NCI-H1092 treated with DMSO at 0.1 percent for 48 hours (cell line): ENCODE measurements at places on chromosomes 13 and 19.

GRCh38 chr13:110419381-110419791 lies 112.3 kb downstream of the COL4A2 start:
- DNase-seq, result no peak

DNA sequence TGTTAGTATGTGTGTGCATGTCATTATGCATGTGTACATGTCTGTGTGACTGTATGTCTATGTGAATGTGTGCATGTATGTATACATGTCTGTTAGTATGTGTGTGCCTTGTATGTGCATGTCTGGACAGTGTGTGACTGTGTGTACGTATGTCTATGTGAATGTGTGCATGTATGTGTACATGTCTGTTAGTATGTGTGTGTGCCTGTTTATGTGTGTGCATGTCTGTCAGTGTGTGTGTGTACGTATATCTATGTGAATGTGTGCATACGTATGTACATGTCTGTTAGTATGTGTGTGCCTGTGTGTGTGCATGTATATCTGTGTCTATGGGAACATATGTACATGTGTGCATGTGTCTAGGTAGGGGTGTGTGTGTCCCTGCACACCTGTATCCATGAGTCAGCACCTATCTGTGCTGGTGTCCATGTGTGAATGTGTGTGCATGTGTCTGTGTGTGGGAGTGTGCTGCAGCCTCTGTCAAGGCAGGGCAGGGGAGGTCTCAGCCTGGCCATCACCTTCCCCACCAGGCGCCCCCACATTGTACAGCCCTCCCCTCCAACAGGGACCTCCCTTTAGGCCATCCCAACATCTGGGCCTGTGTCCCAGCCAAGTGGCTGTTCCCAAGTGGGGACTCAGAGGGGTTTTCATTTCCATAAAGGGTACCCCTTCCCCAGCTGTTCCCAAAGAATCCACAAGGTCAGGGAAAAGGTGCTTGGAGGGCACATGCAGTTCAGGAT lies 4.4 kb downstream of the GAS6 start:
- no peak for DNase-seq

- DNase-seq, result no peak
Measured at GRCh38 chr13:45500492-45501174, 35.9 kb downstream of the COG3 start.

GRCh38 chr13:24060993-24061392 lies 99.5 kb upstream of the SPATA13 start:
- DNase-seq, result no peak

DNA sequence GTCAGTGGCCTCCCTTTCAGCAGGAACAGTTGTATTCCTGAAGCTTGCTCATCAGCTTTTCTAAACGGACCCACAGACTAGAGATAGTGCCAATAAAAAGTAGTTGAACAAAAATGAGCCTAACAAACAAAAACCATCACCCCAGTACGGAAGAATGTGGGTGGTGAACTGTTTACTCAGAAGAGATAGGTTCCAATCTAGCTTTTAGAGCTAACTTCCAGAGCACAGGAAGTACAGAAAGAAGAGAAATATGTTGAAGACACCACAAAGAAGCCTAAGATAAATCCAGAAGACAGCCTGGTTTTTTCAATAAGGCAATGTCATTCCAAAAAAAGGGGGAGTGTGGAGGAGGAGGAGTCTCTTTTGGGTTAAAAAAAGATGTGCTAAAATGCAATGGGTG lies 2.8 kb upstream of the LMO7 start:
- no peak for DNase-seq

DNA sequence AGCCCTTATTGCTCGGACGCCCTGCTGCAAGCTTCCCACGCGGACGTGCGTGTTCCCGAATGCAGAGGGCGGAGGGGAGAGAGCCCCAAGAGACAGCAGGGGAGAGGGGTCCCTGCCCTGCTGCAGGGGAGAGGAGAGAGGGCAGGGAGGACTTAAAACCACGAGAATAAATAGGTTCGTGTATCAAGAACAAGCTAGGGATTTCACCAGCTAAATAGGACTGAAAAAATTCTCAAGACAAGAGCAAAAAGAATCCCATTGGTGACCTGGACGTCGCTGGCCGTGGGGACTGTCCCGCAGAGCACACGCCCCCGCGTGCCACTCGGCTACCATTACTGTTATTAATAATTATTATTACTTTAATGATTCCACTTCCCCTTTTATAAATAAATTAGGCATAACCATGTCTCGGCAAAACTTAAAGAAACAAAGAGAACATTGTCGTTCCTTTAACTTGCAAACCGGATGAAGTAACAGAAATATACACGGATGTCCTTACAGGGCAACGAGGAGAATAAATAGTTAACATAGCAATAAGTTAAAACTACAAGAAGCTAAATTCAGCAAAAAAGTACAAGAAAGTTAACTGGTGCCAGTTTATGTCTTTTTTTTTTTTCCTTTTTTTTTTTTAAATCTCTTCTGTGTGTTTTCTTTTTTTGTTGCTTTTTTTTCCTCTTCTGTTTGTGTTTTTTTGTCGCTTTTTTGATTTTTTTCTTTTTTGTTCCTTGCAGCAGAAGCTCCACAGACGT lies 16.6 kb downstream of the PRKCSH start:
- no peak for DNase-seq

- DNase-seq, result no peak
Measured at GRCh38 chr19:15371786-15372380, 7.7 kb downstream of the AKAP8 start.

DNA sequence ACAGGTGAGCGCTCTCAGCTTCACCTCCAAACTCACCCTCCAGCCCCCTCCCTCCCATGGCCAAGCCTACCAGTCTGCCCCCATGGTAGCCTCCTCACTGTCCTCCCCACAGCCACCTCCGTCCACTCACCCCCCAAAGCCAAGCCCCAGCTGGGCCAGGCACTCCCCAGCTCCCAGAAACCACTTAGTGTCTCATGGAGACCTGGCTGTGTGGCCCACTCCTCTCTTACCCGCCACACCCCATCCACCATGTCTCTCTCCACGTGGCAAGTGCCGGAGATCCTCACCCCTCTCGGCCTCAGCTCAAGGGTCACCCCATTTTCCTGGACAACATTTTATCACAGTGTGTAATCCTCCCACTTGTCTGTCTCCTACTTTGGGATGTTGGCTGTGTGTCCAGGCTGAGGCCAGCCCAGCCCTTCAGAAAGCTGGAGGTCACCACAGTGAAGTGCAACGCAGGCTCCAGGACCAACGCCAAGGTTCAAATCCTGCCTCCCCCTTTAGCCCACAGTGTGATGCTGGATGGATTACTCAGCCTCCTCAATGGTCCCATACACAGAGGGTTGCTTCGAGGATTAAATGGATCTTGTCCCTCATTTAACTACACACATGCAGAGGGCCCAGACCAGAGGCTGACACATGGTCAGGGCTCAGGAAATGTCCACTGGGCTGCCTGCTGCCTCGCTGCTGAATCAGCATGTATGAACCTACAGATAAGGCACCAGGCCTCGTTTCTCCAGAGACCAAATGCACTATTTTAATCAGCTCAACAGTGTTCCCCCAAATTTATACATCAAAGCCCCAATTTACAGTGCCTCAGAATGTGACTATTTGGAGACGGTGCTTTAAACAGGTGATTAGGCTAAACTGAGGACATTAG lies 71.3 kb downstream of the CEBPG start:
- DNase-seq, result no peak

GRCh38 chr13:110835721-110836604 lies 78.9 kb downstream of the ANKRD10 start:
- DNase-seq, result no peak

GRCh38 chr13:24574847-24575246 lies 62.3 kb upstream of the PARP4 start:
- no peak for DNase-seq

DNA sequence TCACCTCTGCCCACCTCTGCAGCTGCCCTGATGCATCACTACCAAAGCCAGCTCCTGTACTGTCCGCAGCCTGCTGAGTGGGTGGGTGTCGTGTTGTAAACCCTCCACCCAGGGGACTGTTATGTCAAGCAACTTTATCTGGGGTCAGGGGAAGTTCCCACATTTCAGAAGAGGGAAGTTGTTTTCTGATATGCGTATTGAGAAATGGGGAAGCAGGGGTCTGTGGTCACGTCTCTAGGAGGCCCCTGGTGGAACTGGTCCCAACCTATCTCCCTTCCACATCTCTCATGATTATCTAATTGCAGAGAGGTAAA lies 31.2 kb downstream of the CLEC17A start:
- DNase-seq, result no peak

- DNase-seq, result no peak
Measured at GRCh38 chr19:6516018-6516658, 14.0 kb upstream of the TUBB4A start.

DNA sequence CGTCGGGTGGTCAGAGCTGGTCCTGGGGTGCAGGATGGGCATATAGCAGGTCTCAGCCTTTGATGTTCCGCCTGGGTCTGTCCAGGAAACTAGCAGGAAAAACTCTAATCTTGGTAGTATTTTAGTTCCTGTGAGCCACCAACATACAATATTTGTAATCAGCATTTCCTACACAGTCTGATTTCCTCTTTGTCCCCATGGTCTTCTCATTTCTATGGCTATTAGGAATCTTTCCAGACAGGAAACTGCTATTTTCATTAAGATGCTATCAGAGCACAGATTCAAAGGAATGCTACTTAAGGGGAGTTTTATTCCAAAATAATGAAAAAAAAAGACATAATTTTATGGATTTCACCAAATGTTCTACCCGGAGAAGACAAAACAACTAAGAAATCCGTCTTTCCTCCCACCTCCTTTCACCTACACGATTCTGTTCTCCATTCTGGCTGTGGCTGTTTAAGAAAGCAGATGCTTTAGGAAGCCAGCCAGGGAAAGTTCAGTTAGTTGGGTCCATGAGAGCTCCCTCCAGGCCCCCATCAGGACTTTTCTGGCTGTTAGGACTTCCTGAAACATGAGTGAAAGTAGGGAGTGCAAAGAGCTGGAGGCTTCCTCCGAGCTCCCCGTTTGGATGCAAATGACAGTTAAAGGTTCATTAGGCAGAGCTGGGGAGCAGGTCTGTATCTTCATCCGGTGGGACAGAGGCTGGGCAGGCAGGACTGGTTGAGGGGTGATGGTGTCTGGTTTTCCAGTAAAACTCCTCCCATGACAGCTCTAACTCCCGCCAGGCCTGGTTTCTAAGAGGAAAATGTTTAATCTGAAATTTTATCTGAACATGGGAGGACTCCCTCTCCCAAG lies 36.3 kb downstream of the SHISA2 start:
- no peak for DNase-seq

DNA sequence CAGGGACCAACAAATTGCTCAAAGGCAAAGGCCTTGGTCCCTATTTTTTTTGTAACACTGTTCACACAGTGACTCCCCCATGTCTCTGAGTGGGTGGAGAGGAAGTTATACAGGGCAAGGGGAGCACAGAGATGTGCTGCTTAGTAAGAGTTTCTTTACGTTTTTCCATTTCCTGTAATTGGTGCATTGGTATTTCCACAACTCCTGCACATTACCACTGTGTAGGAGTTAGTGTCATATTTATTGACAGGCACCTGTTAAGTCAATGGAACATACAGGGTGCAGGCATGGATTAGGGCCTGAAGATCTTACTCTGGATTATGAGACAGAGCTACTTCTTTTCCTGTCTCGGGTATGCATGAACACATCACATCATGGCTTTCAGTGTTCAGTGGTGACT lies 45.2 kb downstream of the SOX21 start:
- no peak for DNase-seq

GRCh38 chr19:3350014-3350663 lies 16.2 kb upstream of the NFIC start:
- DNase-seq, result peak; percentile 19

- DNase-seq, result no peak
Measured at GRCh38 chr13:101447852-101448251, 4.6 kb upstream of the ITGBL1 start.

- peak; percentile 42 for DNase-seq
Measured at GRCh38 chr19:13986348-13986904, 19.7 kb downstream of the RFX1 start.

DNA sequence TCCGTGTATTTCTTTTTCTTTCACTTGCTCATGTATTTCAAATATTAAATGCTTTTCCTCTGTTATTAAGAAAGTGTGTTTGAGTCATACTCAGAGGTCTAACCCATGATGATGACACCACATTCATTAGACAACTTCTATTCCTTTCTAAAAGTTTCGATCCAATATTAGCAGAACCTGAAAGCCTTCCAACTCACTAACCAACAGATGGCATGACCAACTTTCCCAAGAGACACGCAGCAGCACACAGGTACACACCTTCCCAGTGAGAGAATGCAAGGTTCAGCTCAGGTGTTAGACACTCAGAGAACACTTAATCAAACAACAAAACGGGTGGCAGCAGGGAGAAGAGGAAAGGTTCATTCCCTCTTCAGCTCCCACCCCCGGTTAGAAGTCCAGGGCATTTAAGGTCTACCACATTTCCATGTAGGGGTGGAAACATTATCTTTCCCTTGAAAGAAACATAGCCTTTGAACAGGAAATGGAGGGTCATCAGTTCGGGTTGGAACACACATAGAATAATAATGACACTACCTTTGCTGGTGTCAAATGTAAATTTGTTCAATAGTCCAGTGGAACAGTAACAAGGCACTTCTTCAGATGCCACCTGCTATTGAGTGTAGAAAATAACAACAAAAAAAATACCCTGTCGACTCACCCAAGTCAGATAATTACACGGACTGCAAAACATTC lies 404.2 kb downstream of the COG6 start:
- no peak for DNase-seq

DNA sequence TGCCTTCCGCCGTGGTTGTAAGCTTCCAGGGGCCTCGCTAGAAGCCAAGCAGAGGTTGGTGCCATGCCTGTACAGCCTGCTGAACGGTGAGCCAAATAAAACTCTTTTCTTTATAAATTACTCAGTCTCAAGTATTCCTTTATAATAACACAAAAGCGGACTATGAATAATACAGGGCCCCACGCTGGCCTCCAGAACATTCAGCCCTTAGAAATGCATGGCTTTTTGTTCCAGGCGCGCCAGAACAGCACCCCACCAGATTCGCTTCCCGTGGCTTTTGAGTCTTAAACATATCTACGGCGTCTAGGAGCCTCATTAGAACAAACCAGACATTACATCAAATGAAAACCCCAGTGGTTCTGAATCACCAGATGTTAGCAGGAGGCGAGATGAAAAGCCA lies 75.1 kb downstream of the SLC15A1 start:
- DNase-seq, result no peak

- no peak for DNase-seq
Measured at GRCh38 chr19:19652482-19653295, 9.2 kb upstream of the GMIP start.

DNA sequence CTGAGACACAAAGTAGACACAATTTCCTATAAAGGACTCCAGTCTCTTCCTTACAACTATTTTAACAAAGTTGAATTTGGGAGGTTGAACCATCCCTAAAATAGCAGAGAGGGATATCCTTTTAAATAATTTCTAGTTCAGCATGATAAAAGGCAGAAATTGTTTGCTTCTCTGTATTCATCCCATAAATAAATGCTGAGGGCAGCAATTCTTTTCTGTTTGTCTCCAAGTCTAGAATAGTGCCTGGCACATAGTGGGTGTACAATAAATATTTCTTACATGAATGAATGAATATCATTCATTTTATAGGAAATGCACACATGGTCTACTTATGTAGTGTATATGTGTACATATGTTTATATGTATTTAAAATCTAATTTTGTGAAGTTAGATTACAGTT lies 12.3 kb downstream of the COL4A1 start:
- no peak for DNase-seq
